Iris pigment epithelial cell (primary cell): ENCODE measurements at places on chromosomes 2 and 18.

- DNase-seq = no peak
Measured at GRCh38 chr2:7437716-7438632, 520.8 kb downstream of the RNF144A start.

DNA sequence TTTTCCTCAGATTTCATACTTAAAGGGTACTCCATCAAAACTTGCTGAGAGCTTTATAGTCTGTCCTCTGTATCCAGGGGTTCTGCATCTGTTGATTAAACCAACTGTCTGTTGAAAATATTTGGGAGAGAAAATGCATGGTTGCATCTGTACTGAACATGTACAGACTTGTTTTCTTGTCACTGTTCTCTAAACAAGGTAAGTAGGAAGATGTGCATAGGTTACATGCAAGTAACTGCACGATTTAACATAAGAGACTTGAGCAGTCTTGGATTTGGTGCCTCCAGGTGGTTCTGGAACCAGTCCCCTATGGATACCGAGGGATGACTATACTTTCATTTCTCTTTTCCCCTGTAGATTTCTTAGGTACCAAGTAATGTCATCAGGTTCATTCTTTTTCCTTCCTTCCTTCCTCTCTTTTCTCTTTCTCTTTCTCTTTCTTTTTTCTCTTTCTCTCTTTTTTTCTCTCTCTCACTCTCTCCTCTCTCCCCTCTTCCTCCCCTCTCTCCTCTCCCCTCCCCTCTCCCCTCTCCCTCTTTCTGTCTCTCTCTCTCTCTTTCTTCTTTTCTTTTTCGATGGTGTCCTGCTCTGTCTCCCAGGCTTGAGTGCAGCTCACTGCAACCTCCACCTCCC, 23.2 kb downstream of the ADNP2 start:
- no peak for DNase-seq

DNA sequence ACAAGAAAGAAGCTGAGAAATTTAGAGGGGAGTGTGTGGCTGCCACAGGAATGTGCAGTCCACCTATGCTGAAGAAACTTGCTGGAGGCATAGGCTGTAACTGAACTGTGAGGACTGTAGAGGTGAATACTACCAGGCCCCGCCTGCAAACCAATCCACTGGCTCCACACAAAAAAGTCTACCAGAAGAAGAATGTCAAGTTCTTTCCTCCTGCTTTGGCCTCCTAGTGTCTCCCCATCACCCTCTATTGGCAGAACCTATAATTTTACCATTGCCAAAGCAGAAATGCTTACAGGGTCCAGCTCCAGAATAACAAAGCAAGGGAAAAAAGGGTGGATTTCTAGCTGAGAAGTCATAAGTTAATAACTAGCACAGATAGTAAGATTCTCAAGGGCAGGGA, 5.9 kb upstream of the ATP5MC3 start:
- DNase-seq = peak; percentile 19

- DNase-seq = no peak
Measured at GRCh38 chr18:35549564-35549963, 32.0 kb upstream of the GALNT1 start.

DNA sequence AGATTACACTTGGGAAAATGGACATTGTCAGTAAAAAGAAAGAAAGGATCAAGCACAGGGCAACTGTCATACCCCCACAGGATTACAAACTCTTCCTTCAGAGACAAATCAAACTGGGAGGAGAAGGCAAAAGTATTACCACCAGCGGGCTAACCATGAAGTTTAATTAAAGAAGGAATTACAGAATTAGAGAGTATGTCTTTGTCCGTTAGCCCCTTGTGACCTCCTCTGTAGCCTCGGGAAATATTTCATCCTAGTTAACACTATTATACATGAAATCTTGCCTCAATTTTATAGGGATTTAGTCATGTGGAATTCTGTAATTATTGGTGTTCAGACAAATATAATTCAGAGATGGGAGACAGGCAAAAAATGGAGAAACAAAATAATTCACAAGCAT, 60.7 kb downstream of the PAX3 start:
- DNase-seq = no peak

DNA sequence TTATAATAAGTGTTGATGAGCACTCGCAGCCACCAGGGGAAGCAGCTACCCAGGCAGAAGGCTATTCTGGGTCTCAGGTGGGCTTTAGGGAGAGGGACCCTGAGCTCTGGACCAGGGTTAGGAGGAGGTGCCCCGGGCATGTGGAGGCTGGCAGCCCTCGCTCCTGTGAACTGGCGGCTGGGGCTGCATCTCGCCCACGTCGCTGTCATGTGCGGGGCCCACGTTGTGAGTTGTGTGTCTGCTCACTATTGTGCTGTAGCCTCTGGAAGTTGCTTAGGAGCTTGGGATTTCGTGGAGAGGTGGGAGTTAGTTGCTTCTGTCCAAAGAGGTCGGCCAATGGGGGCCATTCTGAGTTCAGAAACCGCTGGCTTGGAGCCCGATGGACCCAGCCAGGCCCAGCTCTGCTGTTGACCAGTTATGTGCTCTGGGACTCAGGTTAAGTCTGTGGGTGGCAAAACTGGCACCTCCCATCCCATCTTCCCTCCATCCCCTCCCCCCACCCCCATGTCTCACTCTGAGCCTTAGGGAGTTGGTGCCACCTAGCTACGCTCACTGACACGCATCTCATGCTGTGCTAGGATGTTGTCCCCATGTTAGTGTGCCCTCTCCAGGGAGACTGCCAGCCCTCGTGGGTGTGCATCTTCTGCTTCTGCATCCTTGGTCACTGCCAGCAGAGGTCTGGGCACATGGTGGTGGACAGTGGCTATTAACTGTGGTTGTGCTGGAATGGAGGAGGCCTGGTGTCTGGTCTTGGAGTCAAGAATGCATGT, 18.5 kb downstream of the RRM2 start:
- DNase-seq = no peak

DNA sequence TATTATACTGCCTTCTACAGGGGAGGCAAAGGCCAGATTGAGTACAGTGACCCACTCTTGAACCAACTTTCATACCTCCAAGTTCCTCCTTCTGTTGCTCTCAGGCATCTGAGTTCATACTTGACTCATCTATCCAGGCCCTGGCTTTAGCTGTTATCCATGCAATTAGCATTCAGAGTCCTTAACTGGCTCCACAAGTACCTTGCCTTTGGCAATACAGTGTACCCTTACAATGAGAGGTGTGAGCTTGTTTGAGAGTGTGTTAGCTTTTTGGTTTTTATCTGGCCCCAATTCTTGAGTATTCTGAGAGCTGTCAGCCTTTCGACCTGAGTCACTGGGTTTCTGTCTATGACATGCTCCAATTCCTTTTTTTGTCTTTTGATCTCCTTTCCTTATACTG, 60.2 kb downstream of the EHD3 start:
- no peak for DNase-seq

GRCh38 chr18:69897397-69898108, 50.1 kb downstream of the CD226 start:
- DNase-seq = no peak

DNA sequence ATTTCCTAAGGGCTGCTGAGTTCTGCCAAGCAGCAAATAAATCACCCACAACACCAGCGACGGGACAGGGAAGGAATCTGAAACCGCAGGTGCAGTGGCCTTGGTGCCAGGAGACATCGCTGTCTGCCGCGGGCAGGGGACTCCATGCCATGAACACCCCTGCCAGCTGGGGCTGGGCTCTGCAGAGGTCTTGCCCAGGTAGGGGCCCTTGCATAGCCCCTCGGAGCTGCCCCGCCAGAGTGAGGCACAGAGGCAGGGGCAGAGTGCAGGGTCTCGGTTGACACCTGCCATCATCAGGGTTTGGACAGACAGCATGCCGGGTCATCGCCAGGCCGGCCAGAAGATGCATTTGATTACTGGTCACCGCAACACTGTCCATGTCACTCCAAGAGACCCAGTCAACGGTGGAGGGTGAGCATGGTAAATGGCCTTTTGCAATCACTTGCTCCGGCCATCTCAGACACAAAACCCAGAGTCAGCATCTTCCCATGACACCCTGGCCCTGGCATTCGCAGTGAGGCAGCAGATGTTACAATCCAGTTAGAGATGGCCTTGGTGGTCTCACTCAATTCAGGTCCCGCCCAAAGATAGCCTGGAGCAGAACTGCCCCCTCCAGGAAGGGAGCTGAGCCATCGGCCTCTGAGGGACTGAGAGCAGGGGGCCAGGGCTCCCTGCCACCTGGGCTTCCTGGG, 255.4 kb downstream of the NDUFA10 start:
- no peak for DNase-seq

- DNase-seq = no peak
Measured at GRCh38 chr2:71685073-71685848, 231.9 kb downstream of the DYSF start.

DNA sequence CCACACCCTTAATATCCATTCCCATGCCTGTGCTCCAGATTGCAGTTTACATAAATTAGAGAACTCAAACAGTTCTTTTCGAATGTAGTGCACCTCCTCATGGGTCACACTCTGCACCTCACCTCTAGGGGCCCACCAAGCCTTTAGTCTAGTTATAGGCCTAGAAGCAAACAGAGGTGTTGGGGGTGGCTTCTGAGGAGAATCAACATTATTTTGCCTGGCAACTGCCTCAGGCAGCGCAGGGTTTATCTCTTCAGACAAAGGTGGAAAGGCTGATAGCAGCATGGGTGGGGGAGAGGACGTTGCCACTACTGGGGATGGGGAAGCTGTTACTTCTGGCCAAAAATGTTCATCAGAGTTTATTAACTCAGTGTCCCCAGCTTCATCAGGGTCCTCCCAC, 5.0 kb upstream of the GYPC start:
- no peak for DNase-seq

DNA sequence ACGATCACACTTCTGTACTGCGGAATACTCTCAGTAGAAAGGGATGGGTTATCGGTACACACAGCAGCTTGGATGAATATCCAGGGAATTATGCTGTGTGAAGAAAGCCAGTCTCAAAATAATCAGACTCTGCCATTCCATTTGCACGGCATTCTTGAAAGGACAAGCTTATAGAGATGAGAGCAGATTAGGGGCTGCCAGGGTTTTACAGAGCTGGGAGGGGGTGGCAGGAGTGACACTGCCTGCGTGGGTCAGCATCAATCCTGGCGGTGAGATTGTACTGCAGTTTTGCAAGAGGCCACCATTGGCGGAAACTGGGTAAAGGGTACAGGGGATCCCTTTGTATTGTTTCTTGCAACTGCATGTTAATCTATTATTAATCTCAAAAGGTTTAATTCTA, 16.6 kb downstream of the KCNG2 start:
- DNase-seq = no peak

DNA sequence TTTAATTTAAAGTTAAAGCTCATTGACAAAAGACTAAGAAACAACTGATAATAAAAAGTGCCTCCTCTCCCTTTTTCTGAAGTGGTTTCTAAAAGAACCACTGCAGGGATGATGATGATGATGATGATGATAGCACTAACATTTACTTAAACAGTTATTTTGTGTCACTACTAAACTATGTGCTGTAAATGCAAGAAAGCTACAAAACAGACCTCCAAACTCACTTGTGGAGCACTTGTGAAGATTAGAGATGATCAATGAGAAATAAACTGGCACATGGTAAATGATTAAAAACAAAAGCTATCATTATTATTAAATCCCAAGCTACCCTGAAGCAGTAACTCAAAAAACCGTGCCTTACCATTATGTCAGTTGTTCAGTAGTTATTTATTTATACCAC, 88.7 kb downstream of the SLC8A1 start:
- no peak for DNase-seq

DNA sequence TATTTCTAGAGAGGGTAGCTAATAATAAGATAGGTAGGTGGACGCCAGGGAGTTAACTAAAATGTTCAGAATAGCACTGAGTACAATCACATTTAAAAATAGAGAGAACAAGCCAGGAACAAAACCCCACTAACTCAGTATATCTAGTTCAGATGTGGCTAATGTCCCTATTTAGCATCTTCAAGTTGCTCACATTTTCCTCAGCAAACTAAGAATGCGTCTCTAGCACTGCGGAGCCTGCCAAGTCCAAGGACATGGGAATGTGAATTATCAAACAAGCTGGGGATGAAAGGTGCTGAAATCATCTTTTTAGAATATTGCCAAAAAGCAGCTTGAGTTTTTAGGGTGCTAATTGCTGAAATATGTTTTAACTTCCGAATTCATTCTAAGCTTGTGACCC, 398.5 kb upstream of the FIGN start:
- no peak for DNase-seq

GRCh38 chr18:53380063-53380639, 844.3 kb downstream of the MBD2 start:
- peak; percentile 36 for DNase-seq

DNA sequence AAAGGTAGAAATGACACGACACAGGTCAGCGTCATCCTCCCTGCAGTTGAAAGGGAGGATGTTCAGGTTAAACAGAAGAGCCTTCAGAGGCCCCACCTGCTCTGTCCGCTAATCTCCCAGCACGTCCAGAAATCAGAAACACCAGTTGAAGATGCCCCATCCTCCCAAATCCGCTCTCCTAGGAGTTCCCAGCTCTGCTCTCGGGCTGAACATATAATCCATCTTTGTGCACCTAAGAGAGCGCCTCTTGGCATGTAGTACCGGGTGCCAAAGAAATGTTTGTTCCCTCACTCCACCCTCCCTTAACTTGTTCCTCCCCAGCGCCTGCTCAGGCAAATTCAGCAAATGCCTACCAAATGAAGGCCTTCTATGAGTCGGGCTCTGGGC, 145.2 kb upstream of the SMAD2 start:
- no peak for DNase-seq

DNA sequence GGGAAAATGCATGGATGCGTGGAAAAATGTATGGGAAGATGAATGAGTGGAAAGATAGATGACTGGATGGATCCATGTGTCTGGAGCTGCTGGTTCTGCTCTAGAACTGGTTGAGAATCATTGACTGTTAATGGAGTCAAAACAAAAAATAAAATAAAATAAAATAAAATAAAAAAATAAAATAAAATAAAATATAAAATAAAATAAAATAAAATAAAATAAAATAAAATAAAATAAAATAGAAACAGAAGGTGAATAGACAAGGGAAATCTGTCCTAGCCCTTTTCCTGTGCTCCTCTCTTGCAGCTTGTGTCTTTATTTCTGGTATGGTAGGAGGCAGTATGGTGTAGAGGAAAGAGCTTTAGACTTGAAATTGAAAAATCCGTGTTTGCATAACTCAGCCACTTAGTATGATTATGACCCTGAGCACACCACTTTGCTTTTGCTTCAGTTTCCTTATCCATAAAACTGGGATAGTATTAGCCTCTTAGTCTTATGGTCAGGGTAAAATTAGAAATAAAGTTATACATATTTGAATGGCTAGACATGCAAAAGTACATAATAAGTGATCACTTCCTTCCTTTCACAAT, 51.0 kb downstream of the PSD4 start:
- no peak for DNase-seq

- no peak for DNase-seq
Measured at GRCh38 chr2:71370015-71370414, 38.4 kb downstream of the ZNF638 start.

- no peak for DNase-seq
Measured at GRCh38 chr2:216318521-216318874, 53.8 kb downstream of the MARCHF4 start.

GRCh38 chr2:10951558-10952414, 40.1 kb downstream of the KCNF1 start:
- no peak for DNase-seq

- peak; percentile 5 for DNase-seq
Measured at GRCh38 chr2:118223992-118224894, 136.0 kb downstream of the INSIG2 start.
